ENCODE measurements at places on chromosomes 5 and 9. TPM values are rescaled to one million over a fixed set of nuclear protein-coding genes. Genes with fewer than 3 reads are reported as not detected.

- DNase-seq: peak; percentile 48
Measured at GRCh38 chr5:18483451-18483850, 849.2 kb downstream of the TAF11L14 start.

AQP3 gene
- total RNA-seq: 0.57 TPM

DNA sequence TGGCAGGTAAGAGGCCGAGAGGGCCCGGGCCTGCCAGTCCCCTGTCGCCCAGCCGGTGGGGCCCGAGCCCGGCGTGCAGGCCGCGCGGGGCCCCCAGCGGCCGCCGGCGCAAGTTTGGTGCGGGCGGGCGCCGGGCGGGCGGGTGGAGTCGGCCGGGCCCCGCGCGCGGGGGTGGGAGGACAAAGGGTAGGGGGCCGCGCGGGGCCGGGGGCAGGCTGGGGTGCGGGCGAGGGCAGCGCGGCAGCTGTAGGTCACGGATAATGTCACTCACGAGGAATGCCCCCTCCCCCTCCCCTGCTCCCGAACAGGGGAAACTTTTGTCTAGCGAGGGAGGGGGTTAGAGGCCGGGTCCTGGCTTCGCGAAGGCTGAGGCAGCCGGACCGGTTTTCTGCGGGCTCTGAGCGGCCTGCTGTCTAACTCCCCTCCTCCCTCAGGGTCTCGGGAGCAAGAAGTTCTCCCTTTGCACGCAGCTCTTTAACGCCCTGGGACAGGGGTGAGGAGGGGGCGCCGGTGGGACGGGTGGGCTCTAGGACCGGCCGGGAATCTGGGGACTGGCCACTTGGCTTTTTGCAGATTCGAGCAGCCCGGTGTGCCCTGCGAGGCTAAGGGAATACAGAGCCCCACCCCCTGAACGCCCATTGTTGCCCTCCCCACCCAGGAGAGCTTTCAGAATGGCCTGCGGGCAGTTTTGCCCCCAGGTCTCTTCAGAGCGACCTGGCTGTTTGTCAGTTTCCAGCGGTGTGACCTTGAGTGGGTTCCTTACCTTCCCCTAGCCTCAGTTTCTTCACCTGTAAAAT lies 21.3 kb upstream of the NDST1 start:
- DNase-seq: peak; percentile 61

- DNase-seq: no peak
Measured at GRCh38 chr5:42366051-42366450, 57.2 kb upstream of the GHR start.

DNA sequence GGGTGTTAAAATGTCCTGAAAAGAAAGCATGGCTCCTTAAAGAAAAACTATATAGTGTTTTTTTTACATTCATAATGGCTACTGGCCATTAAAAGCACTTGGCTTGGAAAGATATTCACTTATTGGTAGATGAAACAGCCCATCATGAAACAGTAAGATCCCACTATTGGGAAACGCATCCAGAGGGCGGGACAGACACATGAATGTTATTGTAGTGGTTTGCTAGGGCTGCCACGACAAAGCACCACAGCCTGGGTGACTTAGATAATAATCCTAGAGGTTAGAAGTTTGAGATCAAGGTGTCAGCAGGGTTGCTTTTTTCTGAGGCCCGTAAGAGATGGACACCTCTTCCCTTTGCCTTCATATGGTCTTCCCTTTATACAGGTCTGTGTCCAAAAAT lies 139.4 kb upstream of the ANKH start:
- DNase-seq: no peak

SLC46A2 gene
- total RNA-seq: not detected

DNA sequence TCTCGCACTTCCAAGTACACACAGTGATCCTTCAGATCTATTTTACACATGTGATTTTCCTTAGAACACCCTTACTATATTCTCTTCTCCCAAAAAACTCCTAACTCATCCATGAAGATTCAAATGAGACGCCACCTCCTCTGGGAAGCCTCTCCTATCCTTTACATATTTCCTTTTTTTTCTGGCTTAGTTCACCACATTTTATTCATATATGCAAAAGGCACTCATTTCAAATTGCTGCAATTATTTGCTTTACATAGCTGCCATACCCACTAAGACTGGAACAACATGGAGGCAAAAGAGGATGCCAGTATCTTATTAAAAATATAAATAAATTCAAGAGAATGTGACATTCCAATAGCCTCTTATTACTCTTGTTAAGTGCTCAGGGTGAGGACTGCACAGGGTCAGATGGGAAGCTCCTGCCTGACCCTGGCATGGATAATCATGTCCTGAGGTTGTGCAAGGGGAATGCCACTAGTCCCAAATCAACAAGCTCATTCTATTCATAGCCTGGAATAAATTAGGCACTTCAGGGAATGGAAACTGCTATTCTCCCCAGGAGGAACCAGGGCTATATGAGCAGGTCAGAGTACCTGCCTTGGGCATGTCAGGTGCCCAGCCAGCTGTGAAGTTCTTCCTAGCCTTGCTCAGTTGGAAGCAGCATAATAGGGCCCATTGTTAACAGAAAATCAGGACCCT lies 262.9 kb downstream of the FBXL17 start:
- no peak for DNase-seq

RASGRF2 gene
- total RNA-seq: 1.8 TPM

GRCh38 chr9:81002906-81003305 lies 686.4 kb downstream of the TLE1 start:
- DNase-seq: no peak

DNA sequence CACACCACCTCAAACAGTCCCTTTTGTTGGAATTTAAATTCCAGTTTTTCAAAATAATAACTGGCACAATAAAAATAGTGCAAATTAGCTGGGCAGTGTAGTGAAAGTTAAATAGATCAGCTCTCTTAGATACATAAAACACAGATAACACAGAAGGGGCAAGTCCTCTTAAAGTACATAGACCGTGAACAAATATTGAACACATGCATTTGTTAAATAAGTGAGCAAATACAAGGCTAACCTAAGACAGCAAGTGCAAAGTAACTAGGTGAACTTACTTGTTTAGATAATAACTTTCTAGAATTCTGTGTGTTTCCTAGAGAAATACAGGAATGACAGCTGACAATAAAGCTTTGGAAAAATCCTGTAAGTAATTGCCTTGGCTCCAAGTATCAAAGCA lies 280.1 kb downstream of the DOCK8 start:
- no peak for DNase-seq

DNA sequence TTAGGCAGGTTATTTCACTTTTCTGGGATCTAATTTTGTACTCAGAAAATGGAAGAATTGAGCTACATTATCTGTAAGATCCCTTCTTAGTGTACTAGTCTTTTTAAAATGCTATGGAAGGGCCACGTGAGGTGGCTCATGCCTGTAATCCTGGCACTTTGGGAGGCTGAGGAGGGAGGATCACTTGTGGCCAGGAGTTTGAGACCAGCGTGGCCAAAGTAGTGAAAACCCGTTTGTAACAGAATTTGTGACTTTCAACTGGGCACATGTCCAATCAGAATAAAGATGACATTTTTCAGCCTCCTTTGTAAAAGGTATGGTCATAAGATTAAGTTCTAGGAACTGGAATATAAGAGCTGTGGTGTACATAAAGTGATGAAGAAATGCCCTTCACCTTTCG lies 3.1 kb upstream of the RAB3C start:
- no peak for DNase-seq

GRCh38 chr9:73906671-73907070 lies 590.5 kb upstream of the RORB start:
- DNase-seq: no peak

PPIP5K2 gene
- 23.4 TPM for total RNA-seq

DNA sequence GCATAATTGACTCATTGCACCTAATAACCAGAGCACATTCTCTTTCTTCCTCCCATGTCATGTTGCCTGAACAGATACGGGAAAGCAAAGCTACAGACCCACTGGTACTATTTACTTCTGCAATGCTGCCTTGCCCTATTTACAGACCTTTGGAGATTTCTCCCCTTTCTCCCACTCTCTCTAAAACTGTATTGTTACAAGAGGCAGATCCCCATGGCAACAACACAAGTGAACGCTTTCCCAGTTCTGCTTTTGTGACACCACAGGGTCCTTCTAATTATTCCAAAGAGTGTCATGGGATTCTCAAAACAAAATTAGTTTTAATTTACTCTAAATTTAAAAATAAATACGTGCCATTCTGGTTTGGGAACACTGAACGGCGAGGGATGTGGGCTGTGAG lies 104.7 kb downstream of the KCTD16 start:
- DNase-seq: no peak

- peak; percentile 32 for DNase-seq
Measured at GRCh38 chr9:126490214-126490631, 123.5 kb upstream of the LMX1B start.

QRFP gene
- total RNA-seq: not detected

GRCh38 chr9:33649463-33649862 lies 125.4 kb downstream of the ANKRD18B start:
- no peak for DNase-seq

DNA sequence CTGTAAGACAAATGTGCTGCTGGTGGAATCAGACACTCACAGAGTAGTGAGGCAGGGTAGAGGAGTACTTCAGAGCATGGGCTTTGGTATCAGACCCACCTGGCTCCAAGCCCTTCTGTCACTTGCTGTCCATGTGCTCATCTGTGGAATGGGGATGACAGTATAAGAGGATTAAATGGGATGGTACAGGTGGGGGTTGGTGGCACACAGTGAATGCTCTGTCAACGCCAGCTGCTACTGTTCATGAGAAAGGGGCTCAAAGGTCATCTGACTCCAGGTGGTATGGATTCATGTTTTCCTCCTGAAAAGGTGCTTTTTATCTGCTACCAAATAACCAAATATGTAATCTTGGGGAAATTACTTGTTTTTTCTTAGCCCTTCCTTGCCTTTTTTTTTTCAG lies 23.0 kb upstream of the PPARGC1B start:
- no peak for DNase-seq

DNA sequence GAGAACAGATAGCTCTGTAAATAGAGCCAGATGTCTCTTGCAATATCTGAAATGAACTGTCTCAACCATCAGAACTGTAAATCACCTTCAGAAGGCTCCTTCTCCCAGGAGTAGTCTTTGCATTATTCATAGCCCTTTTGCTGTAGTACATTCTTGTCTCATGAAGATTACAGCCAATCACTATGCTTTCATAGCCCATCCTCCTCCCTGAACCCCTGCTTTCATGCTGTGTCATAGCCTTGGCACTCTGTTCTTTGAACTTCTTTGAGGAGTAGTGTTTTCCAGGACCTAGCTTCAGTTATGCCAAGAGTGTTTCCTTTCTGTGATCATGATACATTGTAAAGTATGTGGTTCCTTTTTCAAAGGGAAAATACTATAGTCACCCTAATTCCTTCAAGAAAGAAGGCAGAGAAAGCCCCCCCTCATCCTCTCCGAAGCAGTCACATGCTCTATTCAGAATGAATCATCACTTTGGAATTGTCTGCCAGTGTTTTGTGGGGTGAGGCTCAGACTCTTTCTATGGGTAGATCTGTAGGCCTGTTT lies 61.1 kb downstream of the GRIA1 start:
- peak; percentile 94 for DNase-seq

- no peak for DNase-seq
Measured at GRCh38 chr9:122821278-122821943, 7.0 kb downstream of the PDCL start.

Data from M059J (cell line).